Eye (tissue), 1 donor: ENCODE measurements at places on chromosomes 4 and X.

DNA sequence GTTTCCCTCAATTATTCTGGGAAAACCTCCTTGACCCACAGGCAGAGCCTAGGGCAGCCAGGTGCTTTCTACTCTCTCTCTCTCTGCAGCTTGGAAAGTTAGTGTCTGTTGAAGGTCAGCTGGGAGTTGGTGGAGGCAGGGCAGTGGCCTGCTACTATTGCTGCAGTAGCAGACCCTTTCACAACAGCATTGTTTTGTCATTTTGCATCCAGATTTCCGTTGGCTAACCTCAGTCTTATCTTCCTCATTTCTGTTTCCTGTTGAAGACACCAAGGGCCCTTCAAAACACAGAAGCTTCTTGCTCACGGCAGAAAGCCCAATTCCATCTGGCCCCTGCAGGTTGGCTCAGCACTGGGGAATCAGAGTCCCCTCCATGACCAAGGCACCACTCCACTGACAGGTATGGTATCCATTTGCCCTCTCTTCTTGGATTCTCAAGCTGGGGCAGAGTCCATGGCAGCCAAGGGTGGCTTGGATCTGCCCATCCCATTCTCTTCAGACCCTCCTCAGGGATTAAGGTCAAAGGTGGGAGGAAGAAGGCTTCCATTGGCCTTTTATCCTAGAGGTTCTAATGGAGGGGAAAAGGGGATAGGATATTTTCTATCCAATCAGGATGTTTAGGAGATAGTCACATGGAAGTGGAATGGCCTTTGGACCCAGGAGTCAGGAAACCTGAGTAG is 24.6 kb downstream of the VSIG4 start:
- no peak for DNase-seq

GRCh38 chrX:152878976-152879755 is 18.7 kb upstream of the ZNF185 start:
- DNase-seq: no peak

DNA sequence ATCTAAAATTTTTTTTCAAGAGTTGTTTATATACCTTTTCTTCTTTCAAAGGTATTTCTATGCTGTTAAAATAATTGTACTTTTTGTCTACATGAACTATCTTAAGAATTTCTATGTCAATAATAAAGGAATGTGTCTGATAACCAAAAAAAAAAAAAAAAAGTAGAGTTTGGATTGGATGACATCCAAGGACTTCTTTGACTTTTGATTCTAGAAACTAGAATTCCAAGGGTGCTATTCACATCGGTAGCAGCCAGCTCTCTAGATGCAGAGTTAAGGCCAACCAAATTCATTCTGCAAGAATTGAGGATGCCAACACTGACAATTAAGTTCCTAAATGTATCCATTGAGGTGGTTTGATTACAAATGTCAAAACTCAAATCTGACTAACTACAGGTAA is 42.0 kb upstream of the PRKG2 start:
- no peak for DNase-seq

GRCh38 chr4:132395561-132395960 is 753.5 kb upstream of the PCDH10 start:
- no peak for DNase-seq

- no peak for DNase-seq
Observed at GRCh38 chrX:52261125-52261462, 76.4 kb downstream of the MAGED4 start.

DNA sequence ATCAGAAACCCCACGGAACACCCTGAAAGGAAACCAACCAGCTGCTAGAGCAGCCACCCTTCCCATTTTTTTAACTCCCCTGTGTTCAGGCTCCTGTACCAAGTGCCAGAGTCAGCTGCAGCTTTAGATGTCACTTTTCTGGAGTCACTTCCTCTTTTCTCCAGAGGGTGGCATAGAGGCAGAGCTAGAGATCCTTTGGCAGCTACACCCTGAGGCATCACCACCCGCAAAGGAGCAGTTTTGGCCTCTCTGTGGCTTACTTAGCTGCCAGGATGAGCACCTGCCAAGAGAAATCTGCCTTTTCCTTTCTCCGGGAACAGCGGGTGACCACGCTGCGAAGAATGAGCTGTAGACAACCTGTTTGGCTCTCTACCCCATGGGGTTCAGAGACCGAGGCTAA is 58.0 kb upstream of the CHRDL1 start:
- peak; percentile 57 for DNase-seq

DNA sequence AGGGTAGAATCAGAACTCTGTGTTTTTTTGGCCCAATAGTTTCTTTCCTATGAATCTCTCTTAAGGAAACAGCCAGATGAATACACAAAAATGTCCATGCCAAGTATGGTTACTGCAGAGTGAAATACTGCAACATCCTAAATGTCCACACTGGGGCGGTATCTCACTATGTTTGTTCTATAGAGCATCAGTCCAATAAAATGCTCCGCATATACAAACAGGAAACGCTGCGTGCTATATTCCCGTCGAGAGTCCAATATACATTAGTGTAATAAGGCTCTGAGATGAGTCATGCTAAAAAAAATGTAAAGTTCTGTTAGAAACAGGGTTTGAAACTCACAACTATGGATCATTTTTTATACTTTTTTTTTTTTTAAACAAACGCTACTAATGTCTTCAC is 72.9 kb upstream of the ENOX2 start:
- DNase-seq: peak; percentile 69

DNA sequence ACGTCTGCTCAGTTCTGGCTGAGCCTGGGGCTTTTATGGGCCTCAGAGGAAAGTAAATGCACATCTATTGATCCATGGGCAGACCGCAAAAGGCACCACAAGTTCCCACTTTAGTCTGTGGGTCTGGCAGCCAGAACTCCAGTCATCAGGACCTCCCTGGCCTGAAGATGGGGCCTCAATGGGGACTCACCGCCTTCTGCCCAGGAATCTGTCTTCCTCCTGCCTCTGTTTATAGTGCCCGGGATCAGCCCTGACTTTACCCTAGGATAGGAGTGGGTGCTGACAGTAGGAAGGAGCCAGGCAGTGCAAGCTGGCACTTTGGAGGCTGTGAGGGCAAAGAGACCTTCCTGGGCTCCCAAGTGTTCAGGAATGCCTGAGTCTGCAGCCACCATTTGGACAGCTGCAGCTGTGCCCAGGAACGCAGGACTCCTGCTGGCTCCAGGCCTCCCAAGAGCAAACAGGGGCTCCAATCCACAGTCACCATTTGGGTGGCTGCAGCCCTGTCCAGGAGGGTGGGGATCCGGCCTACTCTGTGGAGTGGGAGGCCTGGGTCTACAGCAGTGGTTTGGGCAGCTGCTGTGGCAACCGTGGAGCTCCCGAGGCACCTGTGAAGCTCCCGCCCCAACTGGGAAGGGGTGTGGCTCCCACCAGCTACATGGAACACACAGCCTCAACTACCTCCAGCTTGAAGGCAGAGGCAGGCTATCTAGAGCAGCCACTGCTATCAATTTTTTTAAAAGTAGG is 1440.9 kb upstream of the ADGRL3 start:
- DNase-seq: no peak

DNA sequence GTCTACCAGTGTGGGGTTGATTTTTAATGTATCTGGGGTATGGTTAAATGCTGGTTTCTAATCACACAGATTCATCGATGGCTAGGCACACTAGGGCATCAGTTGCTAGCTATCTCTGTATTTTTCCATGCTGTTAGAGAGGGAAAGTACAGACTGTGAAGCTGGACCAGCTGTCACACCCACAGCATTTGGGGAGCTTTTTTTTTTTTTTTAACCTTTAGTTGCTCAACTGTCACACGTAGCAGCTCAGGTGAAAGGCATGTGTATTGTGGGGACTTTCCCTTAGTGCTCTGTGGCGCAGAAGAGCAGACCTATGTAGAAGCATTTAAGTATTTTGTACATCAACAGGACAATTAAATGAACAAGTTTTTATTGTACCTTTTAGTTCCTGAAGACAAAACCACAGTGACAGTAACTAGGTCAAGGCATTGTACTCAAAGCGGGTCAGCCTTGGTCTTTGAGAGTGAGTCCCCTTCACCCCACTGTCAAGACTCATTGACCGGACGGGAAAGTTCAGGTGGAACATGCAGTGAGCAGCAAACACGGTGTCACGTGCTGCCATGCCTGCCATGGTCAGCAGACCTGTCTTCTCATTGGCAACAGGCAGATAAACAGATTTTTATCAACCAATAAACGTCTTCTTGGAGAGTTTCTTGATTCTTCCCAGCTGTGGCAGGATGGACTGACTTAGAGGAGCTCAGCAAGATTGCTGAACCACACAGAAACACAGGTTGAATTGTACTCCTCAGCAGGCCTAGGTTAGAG is 65.3 kb downstream of the CASP3 start:
- peak; percentile 48 for DNase-seq

- DNase-seq: no peak
Observed at GRCh38 chr4:123827511-123827910, 430.9 kb downstream of the SPRY1 start.

- no peak for DNase-seq
Observed at GRCh38 chr4:76666944-76667532, 230.9 kb downstream of the SOWAHB start.

DNA sequence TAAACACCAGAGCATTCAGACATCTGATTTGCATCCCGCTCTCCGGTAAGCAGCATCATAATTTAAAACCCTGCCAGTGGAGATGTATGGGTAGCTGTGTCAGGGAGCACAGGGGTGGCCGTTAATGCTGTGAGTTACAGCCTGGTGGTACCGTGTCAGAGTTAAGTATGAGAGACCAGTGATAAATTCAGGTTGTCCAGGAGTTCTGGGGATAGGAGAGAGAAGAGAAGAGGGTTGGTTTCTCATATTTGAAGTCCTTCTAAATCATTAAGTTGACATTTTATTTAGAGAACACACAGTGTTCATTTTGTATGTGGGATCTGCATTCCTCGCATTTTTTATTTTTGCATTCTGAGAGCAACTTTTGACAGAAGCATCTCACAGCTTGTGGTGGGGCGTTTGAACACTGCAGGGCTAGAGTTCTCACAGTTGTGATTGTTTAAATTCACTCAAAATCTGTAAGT is 157.6 kb downstream of the DCLK2 start:
- no peak for DNase-seq

- DNase-seq: no peak
Observed at GRCh38 chr4:179307297-179308136, 1865.3 kb upstream of the AGA start.

DNA sequence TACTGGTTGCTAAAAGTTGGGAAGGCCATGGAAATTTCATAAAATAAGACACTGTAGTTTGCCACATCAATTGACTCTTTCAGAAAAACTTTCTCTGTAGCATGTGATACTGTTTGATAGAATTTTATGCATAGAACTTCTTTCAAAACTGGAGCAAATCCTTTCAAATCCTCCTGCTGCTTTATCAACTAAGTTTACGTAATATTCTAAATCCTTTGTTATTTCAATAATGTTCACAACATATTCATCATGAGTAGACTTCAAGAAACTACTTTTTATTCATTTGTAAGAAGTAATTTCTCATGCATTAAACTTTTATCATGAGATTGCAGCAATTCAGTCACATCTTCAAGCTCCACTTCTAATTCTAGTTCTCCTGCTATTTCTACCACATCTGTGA is 199.3 kb downstream of the PCDH18 start:
- no peak for DNase-seq

DNA sequence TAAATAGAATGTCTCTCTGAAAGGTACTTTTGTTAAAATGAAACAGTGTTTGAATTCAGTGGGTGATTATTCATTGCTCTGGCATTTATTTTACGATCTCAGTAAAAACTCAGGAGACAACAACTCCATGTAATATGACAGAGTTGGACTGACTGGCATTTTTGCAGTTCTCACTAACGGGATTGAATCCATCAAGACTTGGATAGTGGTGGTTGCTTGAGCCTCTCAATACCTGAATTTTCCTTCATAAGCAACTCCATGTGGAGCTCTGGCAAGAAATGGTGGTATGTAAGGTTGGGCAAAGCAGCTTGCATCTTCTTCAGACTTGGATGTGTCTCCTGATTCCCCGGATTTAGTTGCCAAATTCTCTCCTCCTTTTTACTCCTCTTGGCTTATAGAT is 72.7 kb downstream of the FRMPD4 start:
- no peak for DNase-seq

DNA sequence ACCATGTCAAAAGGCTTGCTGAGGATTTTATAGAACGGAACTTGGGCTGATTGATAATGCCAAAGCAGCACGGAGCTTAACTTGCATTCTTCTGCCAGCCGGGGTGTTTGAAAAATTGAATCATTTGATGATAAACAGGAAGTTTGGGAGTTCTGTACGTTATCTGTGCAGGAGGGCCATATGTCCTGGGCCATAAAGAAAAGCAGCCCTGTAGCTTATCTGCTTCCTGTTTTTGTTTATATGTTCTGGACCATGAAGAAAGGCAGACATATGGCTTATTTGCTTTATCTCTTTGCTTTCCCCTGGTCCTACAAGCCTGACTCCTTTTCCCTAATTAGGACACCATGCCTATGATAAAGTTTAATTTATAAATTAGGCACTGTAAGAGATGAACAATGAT is 62.4 kb downstream of the HOPX start:
- DNase-seq: no peak

DNA sequence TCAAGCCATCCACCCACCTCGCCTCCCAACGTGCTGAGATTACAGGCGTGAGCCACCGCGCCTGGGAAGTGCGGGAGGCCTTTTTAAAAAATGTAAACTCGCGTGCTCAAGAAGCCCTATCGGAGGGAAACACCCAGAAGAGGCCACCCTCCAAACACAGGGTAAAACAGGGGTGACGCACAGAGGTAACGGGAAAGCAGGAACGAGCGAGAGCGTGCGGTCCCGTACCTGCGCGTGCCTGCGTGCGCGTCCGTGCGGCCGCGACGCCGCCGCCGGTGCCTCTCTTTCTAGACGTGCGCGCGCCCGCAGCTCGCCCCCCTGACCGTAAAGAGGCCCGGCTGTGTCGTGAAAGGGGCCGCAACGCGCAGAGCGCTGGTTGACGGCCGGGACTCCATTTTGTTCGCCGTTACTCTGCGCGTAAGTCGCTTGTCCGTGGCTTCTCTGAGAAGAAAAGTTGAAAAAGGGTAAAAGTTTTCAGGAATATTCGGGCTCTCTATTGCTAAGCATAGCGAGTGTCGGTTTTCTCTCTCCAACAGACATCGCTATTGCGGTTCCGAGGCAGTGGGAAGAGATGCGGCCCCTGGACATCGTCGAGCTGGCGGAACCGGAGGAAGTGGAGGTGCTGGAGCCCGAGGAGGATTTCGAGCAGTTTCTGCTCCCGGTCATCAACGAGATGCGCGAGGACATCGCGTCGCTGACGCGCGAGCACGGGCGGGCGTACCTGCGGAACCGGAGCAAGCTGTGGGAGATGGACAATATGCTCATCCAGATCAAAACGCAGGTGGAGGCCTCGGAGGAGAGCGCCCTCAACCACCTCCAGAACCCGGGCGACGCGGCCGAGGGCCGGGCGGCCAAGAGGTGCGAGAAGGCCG is at the start of gene MRFAP1:
Gene MRFAP1, plus strand, starts transcription at position 394 of the 872 bp plus-strand sequence. Its CDS starts 178 bp downstream, at position 572.
- DNase-seq: peak; percentile 98
